Keratinocyte (primary cell): ENCODE measurements at places on chromosomes 12 and 14. TPM values are rescaled to one million over a fixed set of nuclear protein-coding genes. Genes with fewer than 3 reads are reported as not detected.

CHFR gene
- 32.7 to 42.2 TPM (median 35.8 TPM) in 3 replicates for polyA plus RNA-seq

TMEM132C gene
- polyA plus RNA-seq: 0.01 TPM in 1 of 3 replicates, not detected in the others

FKBP11 gene
- 9.5 to 18.4 TPM (median 18.1 TPM) in 3 replicates for polyA plus RNA-seq

DAO gene
- not detected in 3 replicates for polyA plus RNA-seq

TPH2 gene
- polyA plus RNA-seq: not detected in 3 replicates

CFAP54 gene
- polyA plus RNA-seq: 0.46 to 1.2 TPM (median 0.77 TPM) in 3 replicates

TOMM20L gene
- polyA plus RNA-seq: not detected in 3 replicates
